ENCODE measurements at places on chromosomes 2 and 18.
A peak's percentile ranks its signal among the peaks of the same experiment; 100 is the strongest.

DNA sequence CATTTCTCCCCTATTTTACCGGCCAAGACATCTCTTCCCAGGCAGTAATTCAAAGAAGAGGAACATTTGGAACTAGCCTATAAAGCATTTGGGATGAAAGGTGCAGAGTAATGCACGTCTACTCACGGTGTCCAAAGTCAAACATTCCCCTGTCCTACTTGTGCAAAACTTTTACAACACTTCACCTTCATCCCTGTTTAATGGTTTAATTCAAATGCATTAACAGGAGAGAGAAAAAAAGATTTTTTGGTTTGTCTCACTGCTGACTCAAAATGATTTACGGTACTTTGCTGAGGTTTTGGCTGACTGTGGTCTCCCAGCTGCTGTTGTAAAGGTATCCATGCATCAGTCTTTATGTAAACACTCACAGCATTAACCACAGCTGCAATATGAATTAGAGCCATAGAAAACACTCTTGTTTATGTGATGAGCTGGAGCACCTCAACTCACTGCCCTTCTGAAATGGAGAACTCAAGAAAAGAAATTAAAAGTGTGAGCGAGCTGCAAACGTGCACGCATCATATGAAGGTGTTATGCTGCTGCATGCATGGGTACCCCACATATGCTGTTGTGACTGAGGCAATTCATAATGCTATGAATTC, 220.5 kb downstream of the PIEZO2 start:
- DNase-seq: no peak

GRCh38 chr18:24460388-24460787, at the start of gene HRH4:
TSS of gene HRH4 (plus strand) at chr18:24460637. CDS start at chr18:24460729, 92 bp downstream.
- no peak for DNase-seq

- no peak for DNase-seq
These were observed 31.3 kb downstream of the DARS1 start for GRCh38 chr2:135954020-135954601.

DNA sequence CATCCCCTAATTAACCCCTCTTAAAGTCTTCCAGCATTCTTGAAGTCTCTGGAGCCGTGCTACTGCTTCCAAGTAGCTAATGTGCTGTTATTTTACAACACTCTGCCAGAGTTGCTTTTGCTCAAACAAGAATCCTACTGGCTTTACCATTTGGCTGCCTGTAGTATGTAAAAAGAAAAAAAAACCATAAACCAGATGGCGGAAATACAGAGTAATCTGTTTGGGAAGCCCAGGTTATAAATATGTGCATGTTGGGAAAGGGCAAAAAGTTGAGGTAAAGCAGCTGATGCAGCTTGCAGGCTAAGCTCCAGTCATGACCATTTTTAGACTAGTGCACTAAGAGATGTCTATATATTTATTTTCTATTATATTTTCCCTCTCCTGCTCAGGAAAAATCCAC, 313.2 kb upstream of the ETAA1 start:
- DNase-seq: no peak

DNA sequence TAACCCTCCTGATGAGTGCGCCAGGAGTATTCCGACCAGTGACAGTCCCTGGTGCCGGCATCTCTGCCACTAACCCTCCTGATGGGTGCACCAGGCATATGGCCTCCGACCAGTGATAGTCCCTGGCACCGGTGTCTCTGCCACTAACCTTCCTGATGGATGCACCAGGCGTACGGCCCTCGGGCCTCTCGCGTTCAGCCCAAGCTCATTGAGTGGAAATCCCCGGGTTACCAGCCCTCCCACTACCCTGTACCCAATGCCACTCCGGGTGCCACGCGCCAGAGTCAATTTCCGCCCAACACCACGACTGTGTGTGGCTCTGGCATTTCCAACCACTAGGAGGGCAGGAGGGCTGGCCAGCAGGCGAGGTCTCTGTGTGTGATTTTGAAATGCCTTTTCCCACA, 11.7 kb upstream of the GPC1 start:
- DNase-seq: no peak

DNA sequence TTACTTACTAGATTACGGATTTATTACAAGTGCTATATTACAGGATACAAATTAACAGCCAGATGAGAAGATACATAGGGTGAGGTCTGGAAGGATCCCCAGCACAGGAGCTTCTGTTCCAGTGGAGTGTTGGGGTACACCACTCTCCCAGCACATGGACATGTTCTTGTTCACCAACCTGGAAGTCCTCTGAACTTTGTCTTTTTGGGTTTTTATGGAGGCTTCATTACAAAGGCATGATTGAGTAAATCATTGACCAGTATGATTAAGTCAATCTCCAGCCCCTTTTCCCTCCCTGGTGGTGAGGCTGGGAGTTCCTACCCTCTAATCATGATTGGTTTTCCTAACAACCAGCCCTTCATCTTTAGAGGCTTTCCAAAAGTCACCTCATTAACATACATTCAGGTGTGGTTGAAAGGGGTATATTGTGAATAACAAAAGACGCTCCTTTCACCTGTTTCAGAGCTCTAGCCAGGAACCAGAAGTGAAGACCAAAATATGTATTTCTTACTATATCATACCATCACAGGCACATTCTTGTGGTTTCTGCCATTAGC, 38.3 kb downstream of the APLF start:
- DNase-seq: no peak

DNA sequence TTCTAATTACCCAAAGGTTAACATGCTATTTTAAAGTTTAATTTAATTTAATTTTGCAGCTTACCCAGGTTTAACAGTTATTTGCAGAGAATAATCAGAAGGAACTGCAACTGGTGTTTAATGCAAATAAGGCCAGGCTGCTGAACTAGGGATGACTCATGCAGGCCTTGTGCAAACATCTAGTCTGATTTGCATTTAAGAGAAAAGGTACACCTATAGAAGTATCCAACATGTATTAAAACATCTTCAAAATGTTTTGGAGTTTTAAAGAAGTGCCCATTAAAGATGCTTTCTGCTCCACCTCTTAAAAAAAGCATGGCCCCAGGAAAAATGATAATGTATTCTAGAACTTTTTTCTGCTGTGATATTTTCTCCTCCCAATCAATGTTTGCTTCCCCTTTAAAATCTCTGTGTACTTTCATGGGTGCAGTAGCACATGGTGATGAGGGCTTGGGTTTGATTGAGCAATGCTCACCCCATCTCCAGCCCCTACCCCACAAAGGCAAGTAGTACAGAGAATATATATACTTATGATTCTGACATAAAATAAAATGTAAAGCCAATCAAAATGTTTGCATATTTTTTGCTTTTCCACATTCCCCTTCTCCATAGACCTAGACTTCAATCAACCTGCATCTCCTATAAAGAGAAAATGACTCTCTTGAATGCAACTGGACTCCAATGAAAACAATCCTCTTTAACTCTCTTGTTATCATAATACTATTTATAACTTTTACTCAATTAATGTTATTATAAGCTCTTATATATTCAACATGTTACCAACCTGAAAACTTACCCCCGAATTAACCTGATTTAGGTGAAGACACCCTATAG, 54.1 kb downstream of the ATP8B1 start:
- peak; percentile 33 for DNase-seq

- no peak for DNase-seq
These were observed 161.2 kb upstream of the XIRP2 start for GRCh38 chr2:166727095-166727494.

DNA sequence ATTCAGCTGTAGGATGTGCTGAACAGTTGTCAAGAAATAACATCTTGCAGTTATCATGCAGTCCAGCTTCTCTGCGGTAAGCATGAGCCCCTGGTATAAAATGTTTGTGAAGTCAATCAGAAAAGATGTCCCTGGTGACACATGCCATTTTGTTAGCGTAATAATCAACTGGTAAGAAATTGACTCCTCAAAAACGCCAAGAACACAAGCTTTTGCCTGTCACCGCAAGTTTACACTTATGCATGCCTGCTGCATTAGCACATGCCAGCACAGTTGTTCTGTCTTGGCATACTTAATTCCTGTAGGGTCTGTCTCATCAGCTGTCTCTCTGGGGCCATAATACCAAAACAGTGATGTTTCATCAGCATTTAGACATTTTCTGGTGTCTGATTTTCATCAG, 524.8 kb upstream of the DSEL start:
- DNase-seq: no peak

DNA sequence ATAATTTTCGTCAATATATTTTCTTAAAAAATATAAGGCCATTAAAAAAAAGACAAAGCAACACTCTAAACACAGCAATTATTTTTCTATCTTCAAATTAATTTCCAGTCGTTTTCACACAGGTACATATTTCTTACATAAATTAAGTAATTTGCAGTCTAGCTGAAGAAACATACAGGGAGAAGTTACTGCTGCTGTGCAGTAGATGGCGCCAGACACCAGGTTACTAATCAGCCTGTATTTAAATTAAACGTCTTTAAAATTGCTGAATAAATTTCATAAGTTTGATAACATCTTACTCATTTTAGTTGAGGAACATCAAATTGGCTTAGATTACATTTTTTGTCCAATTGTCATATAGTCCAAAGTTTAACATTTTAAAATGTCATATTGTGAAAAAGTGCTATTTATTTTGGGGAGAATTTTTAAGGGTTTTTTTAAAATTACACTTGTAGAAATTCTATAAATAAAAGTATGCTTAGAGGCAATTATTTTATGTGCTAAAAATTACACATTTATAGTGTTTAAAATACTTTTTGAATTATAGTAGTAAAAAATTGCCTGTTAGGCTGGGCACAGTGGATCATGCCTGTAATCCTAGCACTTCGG, 88.4 kb downstream of the PMAIP1 start:
- peak; percentile 40 for DNase-seq

- no peak for DNase-seq
These were observed 69.7 kb upstream of the ARL4C start for GRCh38 chr2:234566622-234567021.

DNA sequence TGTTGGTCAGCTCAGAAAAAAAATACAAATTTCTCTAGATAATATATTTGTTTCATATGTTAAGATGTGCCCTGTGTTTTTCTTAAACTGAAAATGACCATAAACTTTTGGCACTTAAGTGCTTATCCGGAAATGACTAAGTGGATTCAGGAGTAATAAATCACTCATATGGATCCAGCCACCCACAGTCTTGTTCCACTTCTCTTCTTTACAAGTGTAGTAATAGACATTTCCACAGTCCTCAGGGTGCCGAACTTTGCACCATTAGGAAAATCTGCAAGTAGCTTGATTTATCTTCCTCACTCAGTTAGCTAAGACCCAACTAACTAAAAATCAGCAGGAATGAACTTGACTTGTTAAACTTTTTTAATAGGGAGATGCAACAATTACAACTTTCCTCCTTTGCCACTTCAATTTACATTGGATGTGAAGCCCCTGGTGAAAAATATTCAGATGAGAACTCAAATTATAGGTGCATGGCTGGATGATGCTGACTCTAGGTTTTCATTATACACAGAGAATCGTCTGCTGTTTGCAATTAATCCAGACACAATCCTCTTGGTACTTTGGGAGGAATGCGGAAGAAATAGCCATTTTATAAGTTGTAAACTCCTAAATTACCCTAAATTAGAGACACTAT, 322.5 kb downstream of the ARHGAP15 start:
- DNase-seq: no peak

- peak; percentile 31 for DNase-seq
These were observed 102.3 kb downstream of the MAPK4 start for GRCh38 chr18:50662177-50662576.

DNA sequence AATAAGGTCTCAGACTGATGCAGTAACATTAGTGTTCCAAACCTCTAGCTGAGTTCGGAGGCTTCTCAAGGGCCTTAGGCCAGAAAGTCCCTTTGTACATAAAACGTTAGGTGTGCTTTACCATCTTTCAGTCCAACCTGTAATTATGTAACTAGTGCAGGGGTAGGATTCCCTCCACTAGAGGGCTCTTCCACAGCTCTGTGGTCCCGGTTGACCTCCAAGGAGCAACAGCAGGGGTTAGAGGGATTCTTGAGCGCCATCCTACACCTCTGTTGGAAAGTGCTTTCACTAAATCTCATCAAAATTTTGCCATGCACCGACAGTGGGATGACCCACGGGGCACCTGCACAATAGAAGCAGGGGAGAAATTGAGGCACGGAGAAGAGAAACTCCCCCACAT, 155.8 kb upstream of the LRP1B start:
- no peak for DNase-seq

GRCh38 chr2:221705185-221705877, 133.2 kb upstream of the EPHA4 start:
- DNase-seq: no peak

GRCh38 chr18:27062802-27063201, 122.3 kb downstream of the CHST9 start:
- no peak for DNase-seq

DNA sequence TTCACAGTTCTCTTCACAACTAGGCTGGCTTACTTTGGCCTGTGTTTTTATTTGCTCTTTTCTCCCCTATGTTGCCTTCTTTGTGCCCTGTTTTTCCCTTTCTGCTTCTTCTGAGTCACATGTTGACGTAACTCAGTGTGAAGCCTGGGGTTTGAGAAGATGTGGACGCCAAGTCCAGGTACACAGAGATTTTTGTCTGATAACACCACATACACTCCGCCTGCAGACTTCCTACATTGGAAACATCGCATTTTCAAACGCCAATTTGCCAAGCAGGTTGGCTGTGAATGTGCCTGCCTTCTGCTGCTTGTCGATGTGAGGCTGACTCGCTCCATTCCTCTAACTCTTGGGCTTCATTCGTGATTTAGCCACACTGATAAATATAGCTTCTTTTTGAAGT, 62.6 kb upstream of the FN1 start:
- DNase-seq: no peak

GRCh38 chr18:48711651-48712486, 173.0 kb downstream of the CTIF start:
- no peak for DNase-seq

DNA sequence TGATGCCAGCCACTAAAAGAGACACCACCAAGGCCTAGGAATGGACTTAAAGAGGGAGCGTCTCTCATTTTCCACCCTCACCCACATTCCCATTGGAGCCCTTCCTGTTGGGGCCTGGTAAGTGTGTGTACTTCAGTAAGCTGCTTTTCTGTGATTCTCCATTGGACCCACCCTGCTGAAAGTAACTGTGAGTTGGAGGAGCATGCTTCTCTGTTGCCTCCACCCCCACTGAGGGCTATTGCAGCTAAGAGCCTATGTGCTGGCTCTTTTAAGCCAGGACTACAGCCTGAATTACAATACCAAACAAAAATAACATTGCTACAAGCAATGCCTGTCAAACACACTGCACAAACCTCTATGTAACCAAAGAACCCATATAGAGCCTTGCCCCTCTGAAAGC, 81.1 kb downstream of the TRABD2A start:
- no peak for DNase-seq

- no peak for DNase-seq
These were observed 1.5 kb downstream of the ARPC2 start for GRCh38 chr2:218218268-218219185.

- DNase-seq: peak; percentile 88
These were observed 82.6 kb downstream of the CERKL start for GRCh38 chr2:181574321-181574720.

- peak; percentile 59 for DNase-seq
These were observed at the start of gene MAP4K4 for GRCh38 chr2:101697124-101698013. TSS of gene MAP4K4 (plus strand) at chr2:101697707. CDS start at chr2:101698081, 374 bp downstream.

- no peak for DNase-seq
These were observed 68.4 kb downstream of the ORC4 start for GRCh38 chr2:147952118-147952517.

GRCh38 chr2:241608881-241609280, 28.1 kb downstream of the THAP4 start:
- DNase-seq: no peak

GRCh38 chr2:230537531-230537976, 121.6 kb downstream of the SP100 start:
- DNase-seq: no peak

Measured in DMS 273 treated with DMSO at 0.1 percent for 48 hours (cell line).